Adipocyte (in vitro differentiated cells): ENCODE measurements at places on chromosomes 5 and 9.

- no peak for DNase-seq
Observed at GRCh38 chr5:55096182-55096581, 6.3 kb upstream of the GZMA start.

DNA sequence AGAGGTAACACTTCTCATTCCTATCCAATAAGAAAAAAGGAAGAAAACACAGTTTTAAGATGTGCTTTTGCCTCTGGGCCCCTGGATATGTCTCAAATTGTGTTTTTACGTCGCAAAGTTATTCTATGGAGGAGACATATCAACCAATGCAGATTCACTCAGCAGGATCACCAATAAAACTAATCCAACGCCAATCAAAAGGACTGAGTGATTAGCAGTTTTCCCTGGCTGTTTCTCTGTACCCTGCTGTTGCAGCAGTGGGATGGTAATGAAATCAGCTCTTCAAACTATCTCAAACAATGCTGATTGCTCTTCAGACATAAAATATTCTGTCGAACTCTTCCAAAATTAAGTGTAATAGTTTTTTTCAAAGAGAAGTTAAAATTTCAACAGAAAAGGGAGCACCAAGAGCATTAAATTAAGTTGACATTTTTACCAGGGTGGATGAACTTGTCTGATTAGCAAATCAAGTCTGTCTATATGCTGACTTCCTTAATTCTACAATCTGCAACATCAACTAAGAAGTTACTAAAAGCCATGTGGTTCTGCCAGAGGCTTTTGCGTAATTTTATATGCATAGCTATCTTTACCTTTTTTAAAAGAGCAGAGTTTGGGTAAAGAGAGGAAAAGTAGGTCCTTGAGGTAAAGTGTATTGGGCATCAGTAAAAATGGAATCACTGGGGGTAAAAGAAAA, 9.7 kb upstream of the HK3 start:
- DNase-seq: no peak

- DNase-seq: no peak
Observed at GRCh38 chr5:92729088-92729487, 851.9 kb downstream of the NR2F1-AS1 start.

- DNase-seq: peak; percentile 98
Observed at GRCh38 chr9:128635266-128636023, 21.2 kb downstream of the DYNC2I2 start.

DNA sequence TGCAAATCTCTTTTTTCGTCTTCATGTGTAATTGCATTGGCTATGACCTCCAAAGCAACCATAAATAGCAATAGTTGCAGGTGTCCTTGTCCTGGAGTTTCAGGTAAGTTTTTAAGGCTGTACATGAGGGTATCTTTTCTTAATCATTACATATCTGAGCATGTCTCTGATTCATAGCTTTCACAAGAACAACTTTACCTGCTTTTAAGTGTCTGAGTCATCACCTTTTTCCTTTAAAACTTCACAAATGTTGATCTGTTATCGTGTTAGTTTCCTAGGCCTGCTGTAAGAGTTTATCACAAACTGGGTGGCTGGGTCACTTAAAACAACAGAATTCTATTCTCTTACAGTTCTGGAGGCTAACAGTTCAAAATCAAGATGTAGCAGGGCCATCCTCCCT, 13.8 kb downstream of the GARNL3 start:
- DNase-seq: no peak

- peak; percentile 98 for DNase-seq
Observed at GRCh38 chr5:54517512-54518145, at the start of gene SNX18. Gene SNX18, plus strand, starts transcription at chr5:54517759. Its CDS starts 194 bp downstream, at chr5:54517953.

DNA sequence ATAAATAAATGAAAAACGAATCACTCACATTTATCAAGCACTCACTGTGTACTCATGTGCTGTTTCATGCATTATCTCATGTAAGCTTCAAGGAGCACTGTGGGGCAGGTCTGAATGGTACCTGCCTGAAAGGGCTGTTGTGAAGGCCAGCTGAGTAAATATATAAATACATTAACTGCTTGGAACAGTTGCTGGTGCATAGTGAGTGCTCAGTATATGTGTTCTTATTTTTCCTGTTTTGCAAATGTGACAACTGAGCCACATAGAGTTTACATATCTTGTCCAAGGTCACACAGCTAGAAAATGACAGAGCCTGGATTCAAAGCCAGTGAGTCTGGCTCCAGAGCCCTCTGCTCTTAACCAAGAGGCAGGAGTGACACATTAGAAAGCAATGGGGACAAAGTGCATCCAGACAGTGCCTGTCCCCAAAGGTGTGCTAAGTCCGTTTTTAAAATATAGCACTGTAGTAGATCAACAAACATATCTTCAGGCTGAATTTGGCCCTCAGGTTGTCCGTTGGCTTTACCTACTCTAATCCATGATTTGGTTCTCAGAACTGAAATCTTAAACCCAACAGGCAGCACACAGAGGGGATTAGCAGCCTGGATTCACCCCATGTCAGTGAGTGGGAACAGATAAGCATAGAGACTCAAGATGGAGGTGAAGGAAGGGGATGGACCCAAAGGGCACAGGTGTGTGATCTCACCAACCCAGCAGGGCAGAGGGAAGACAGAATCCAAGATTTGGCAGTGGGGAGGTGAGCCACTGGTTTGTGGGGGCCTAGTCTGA, 70.8 kb downstream of the WWC1 start:
- DNase-seq: no peak

DNA sequence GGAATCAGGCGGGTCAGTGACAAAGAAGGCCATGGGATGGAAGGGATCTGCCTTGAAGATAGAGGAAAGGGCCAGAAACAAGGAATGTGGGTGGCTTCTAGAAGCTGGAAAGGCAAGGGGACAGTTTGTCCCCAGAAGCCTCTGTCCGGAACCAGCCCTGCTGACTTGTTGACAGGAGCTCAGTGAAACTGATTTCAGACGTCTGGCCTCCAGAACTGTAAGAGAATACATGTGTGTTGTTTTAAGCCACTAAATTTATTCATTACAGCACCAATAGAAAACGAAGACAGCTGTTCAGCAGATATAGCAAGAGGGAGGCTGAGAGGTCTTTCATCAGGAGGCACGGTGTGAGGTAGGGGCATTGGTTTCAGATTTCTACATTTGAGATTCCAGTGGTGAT, 422.5 kb downstream of the KDM4C start:
- DNase-seq: no peak

DNA sequence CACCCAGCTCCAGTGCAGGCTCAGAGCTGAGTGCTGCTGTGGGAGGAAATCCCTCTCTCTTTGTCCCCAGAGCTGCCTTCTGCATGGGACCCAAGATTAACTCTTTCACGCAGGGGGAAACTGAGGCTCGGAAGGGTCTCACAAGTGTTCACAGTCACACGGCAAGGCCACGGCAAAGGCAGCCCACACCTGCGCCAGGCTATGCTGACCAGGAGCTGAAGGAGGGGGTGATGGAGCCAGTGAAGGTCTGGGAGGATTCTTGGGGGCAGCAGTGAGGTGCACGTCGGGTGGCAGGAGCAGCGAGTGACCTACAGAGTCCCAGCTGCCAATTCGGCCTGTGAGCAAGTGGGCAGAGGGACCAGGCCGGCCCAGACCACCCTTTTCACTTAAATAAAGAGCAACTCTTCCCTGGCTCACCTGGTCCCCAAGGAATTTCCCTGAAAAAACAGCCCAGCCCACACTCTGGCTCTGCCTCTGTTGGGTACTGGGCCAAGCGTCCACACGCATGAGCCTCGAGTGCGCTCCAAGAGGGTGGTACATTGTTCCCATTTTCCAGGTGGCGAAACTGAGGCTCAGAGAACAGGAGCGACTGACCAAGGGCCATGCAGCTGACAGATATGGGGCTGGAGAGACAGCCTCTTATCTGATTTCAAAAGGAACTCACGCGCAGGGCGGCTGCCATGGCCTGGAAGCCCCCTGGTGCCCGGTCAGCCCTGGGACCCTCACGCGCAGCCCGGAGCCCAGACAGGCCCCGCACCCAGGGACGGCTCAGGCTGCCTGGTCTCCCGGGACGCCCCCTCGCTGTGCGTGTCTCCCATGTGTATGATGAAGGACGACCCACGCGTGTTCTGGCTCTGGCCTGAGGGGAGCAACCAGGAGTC, 28.2 kb downstream of the SARDH start:
- no peak for DNase-seq

- DNase-seq: no peak
Observed at GRCh38 chr9:76333388-76333787, 60.8 kb downstream of the RFK start.

GRCh38 chr9:26504057-26504456, 388.5 kb downstream of the CAAP1 start:
- no peak for DNase-seq

GRCh38 chr9:3127564-3127963, 283.7 kb upstream of the PUM3 start:
- no peak for DNase-seq

DNA sequence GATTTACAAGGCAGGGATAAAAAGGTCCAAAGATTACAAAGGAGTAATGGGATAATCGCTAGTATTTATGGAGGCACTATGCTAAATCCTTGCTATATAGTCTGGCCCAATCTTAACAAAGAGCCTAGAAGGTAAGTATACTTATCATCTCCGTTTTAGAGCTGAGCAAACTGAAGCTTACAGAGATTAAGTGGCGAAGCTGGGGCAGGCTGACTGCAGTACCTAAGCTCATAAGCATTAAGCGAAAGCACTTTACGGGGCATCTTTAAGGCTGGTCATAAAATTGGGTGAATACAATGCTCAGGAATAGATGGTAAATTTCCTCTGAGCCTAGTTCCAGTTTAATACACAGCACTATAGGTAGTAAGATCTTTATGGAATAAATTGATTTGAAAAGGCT, 30.0 kb upstream of the ZNF366 start:
- no peak for DNase-seq

GRCh38 chr5:173239233-173239593, 4.2 kb upstream of the NKX2-5 start:
- DNase-seq: no peak

- peak; percentile 62 for DNase-seq
Observed at GRCh38 chr5:6576861-6577501, 55.9 kb downstream of the NSUN2 start.

- no peak for DNase-seq
Observed at GRCh38 chr5:180668835-180669596, 19.6 kb upstream of the FLT4 start.

DNA sequence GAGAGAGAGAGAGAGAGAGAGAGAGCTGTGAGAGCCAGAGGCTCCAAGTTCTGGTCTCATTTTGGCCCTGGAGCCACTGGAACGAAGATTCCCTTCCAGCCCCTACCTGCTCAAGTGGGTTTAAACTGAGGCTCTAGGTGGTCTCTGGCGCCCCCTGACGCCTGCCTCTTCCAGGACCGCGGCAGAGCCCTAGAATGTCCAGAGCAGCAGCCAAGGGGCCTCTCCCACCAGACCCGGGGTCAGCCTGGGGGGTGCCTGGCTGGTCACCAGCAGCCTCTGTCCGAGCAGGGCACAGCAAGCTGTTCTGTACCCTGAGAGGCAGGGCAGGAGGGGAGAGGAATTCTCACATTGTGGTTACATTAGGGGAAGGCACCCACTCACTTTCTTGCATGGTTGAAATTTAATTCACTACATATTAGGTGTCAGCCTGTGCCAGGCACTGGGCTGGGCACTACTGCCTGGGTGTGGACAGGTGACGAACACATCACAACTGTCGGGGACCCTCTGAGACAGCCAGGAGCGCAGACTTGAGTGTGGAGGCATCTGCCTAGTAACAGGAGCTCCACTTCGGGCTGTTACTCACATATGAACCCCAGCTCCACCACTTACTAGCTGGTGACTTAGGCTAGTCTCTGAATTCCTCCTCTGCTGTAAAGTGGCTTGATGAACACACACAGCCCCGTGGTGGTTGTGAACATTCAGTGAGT, 44.5 kb downstream of the AMBP start:
- peak; percentile 35 for DNase-seq

DNA sequence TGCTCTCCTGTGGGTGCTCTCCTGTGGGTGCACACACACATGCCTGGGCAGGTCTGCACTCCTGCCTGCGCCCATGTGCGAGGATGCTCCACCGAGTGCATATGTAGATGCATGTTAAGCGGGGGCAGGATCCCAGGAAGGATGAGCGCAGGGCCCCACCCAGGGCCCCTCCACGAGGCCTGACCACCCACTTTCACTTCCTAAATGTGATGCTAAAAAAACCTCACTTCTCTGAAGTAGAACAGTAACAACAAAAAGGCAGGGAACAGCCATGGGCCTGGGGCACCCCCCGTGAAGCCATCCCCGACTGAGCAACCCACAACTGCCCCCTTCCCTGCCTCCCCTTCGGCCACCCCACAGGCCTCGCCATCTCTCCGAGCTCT, 48.2 kb upstream of the SARDH start:
- no peak for DNase-seq

GRCh38 chr5:74433255-74433895, 207.2 kb downstream of the ENC1 start:
- DNase-seq: no peak

DNA sequence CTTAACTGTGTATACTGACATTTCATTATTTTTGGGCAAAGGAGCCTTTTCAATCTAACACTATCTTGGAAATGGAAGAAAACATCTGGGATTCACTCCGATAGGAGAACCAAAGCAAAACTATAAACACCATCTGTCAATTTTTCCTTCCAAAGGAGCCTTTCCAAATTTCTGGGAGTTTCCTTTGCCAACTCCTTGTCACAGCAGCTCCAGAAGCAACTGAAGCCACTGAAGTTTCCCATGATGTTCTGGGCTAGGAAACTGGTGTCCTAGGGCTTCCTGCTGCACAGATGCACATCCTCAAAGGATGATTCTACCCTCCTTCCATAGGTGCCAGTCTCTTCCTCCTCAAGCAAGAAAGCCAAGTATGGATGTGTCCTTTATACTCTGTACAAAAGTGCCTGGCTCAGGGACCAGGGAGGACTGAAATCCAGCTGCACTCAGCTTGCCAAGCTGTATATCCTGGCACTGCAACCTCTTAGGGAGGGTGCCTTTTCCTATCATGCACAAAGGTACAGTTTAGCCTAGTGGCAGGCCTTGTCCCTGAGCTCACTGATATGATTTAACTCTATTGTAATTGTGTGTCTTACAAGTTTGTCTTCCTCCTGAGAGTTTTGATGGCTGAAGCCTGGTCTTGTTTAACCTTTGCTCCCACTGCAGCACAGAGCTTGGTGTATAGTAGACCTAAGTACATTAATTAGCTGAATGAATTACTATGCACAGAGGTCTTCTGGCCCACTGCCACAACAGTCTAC, 8.4 kb upstream of the UBAP1 start:
- no peak for DNase-seq

DNA sequence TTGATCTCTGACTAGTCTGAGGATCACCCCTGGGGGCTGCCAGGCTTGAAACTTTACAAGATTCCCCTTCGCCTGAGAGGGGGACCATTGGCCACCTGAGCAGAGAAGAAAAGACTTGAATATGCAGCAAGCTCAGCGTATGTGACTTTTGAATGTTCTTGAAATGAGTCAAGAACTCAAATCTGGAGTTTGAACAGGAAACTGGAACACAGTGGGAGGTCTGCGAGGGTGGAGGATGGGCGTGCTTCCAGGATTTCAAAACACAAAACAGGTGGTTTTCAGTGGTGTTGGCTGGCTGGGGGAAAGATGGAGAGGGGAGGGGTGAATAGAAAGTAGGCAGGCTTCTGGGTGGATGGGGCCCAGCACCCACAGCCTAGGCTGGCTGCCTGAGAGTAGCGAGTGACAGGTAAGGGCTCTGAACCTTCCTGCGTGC, 40.6 kb downstream of the TMEM174 start:
- DNase-seq: peak; percentile 63
